CD8-positive, alpha-beta memory T cell (primary cell): ENCODE measurements at places on chromosomes 7 and 10.

DNA sequence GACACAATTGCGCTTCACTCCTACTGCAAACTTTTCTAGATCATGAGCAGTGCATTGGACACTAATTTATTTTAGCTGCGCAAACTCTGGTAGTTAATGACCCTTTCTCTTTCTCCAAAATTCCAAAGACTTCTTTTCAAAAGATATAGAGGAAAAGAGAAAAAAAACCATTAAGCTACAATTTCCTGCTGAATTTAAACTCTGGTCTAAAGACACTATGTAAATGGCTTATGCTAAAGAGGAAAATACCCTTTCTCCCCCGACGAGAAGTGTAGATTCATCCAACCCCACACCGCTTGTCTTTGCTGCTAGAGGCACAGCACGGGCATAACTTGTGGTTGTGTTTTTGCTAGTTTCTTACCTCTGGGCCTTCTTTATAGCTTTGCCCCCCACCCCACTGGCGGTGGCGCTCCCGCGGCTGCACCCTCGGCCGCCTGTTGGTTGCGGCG lies 84.1 kb downstream of the SNX10 start:
- H3K27ac ChIP-seq = no peak overlapping the region
- H3K4me1 ChIP-seq = peaks cover 5% of the 10 kb centered on the region
- no peak overlapping the region for H3K4me3 ChIP-seq
- DNase-seq = no peak
- peaks cover 10% of the 10 kb centered on the region for H3K27me3 ChIP-seq

DNA sequence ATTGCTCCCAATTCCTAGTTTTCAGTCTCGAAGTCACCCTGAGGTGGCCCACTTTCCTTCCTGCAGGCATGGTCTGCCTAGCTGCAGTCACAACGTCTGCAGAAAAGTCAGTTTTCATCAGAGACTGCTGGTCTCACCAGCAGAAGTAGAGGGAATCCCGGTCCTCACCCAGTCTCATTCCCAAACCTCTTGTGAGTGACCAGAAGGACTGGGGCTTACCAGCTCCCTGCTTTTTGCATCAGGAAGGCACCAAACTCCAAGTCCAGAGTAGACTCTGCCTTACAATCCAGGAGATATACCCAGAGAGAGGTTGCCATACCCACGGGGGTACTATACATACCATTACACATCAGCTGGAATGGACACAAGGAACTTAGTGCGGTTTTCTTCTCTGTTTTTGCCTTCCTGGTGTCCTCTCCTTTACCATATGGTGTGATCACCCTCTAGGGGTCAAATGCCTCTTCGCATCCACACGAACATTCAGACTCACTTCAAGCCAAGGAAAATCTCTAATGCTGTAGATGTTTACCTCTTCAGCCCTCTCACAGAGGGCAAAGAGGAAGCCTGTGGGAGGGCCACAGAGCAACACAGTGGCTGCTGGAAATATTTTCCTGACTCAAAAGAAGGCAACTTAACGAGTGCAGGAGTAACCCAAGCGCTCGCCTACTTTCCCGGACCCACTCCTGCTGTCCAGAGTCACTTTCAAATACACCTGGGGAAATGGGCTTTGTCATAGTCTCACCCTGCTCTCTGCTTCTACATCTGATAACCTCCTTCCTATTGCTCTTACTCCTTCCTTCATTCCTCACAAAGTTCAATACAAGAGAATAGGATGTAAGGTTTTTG lies 220.9 kb downstream of the C7orf25 start:
- H3K27me3 ChIP-seq = no peaks in the 10 kb centered on the region
- no peaks in the 10 kb centered on the region for H3K36me3 ChIP-seq
- no peak overlapping the region for H3K27ac ChIP-seq
- no peaks in the 10 kb centered on the region for H3K4me1 ChIP-seq
- DNase-seq = no peak
- H3K4me3 ChIP-seq = no peak overlapping the region

- no peaks in the 10 kb centered on the region for H3K4me1 ChIP-seq
- no peaks in the 10 kb centered on the region for H3K27me3 ChIP-seq
- no peak overlapping the region for H3K27ac ChIP-seq
- H3K4me3 ChIP-seq = no peak overlapping the region
Observed at GRCh38 chr10:17954861-17955260, 3.1 kb downstream of the SLC39A12 start.

DNA sequence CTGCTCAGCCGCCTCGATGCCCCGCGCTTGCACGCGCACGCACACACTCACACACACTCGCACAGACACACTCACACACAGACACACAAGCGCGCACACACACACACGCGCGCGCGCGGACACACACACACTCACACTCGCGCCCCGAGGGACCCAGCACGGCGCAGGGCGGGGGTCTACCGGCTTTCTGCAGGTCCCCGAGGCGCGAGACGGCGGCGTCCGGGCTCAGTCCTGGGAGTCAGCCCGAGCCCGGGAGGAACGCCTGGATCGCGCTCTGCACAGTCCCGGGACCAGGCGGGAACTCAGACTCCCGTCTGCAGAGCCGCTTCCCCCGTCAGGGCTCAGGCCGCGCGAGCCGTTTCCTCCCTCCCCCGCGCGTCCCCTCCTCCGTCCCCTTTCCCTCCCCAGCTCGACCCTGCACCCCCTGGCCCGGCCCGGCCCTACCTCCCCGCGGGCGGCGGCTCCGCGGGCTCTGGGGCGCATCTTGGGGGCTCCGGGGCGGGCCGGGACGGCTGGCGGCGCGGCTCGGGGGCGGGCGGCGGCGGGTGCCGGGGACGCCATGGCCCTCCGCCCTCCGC lies 464 bp downstream of the DENND2A start:
- peaks cover 45% of the 10 kb centered on the region for H3K27me3 ChIP-seq
- DNase-seq = no peak
- no peaks in the 10 kb centered on the region for H3K36me3 ChIP-seq
- H3K27ac ChIP-seq = no peak overlapping the region

GRCh38 chr10:129104266-129105045 lies 362.6 kb upstream of the MGMT start:
- H3K4me1 ChIP-seq = peaks cover 26% of the 10 kb centered on the region
- H3K4me3 ChIP-seq = no peak overlapping the region
- no peak for DNase-seq
- no peaks in the 10 kb centered on the region for H3K36me3 ChIP-seq
- H3K27me3 ChIP-seq = no peaks in the 10 kb centered on the region

DNA sequence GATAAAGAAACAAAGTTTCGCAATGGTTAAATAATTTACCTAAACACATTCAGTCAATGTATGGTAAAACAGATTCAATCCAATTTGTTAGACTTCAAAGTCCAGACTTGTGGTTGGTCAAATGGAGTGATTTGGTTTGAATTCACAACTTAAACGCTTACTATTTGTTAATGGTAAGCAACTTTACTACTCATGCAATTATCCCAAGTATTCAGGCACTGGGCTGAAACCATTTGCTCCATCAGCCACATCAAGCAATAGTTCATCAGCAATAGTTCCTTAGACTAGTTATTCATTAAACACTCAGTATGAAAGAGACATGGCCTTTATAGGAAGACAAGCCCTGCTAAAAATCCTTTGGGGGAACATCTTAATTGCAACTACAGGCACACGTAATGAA lies 253.0 kb downstream of the AGMO start:
- no peaks in the 10 kb centered on the region for H3K4me1 ChIP-seq
- no peak overlapping the region for H3K4me3 ChIP-seq
- no peaks in the 10 kb centered on the region for H3K36me3 ChIP-seq
- DNase-seq = no peak
- H3K27ac ChIP-seq = no peak overlapping the region

GRCh38 chr10:132460691-132461090 lies 63.7 kb downstream of the PWWP2B start:
- H3K36me3 ChIP-seq = no peaks in the 10 kb centered on the region
- H3K4me3 ChIP-seq = no peak overlapping the region
- no peak for DNase-seq

GRCh38 chr10:51985336-51985735 lies 285.9 kb upstream of the CSTF2T start:
- no peak overlapping the region for H3K4me3 ChIP-seq
- no peaks in the 10 kb centered on the region for H3K36me3 ChIP-seq
- H3K27me3 ChIP-seq = no peaks in the 10 kb centered on the region
- no peak for DNase-seq
- H3K27ac ChIP-seq = no peak overlapping the region
- no peaks in the 10 kb centered on the region for H3K4me1 ChIP-seq
